ENCODE measurements at places on chromosomes 11 and 22.
A peak's percentile ranks its signal among the peaks of the same experiment; 100 is the strongest.

- no peak for DNase-seq
Measured at GRCh38 chr22:49179886-49180682, 647.6 kb downstream of the BRD1 start.

DNA sequence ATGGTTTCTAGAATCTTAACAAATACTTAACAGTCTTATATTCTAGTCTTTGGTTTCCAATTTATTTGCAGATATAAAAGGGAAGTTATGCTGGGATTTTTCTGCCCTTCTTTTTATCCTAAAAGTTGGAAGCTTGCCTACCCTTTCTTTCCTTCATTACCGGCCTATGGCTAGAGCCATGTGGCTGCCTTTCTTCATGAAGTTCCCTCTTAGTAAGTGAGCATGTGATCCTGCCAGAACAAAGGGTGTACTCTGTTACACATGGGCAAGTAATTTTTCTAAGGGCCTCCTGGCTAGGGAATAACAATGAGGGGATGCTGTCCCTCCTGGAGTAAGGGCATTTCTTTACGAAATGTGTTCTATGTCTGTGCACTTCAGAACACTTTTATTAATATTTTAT, 252.1 kb upstream of the PITPNB start:
- DNase-seq: no peak

GRCh38 chr11:130760515-130761125, 155.7 kb downstream of the SNX19 start:
- DNase-seq: no peak

DNA sequence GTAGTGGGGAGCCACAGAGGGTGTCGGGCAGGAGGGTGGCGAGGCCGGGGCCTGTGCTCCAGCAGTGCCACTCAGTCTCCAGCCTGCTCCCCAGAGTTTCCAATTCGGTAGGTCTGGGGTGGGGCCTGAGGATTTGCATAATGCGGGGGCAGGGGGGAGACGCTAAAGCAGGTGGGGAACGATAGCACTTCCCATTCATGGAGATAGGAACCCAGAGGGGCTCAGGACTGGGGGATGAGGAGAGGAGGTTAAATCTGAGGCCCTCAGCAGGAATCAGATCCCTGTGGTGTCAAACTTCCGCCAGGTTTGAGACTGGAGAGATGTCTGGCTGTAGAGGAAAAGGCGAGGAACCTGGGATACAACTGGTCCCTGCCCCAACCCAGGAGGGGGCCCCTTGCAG, 29.8 kb downstream of the WNT11 start:
- DNase-seq: no peak

GRCh38 chr11:93908689-93909088, 58.3 kb upstream of the VSTM5 start:
- DNase-seq: peak; percentile 88

- no peak for DNase-seq
Measured at GRCh38 chr11:130088919-130089673, 19.4 kb downstream of the APLP2 start.

DNA sequence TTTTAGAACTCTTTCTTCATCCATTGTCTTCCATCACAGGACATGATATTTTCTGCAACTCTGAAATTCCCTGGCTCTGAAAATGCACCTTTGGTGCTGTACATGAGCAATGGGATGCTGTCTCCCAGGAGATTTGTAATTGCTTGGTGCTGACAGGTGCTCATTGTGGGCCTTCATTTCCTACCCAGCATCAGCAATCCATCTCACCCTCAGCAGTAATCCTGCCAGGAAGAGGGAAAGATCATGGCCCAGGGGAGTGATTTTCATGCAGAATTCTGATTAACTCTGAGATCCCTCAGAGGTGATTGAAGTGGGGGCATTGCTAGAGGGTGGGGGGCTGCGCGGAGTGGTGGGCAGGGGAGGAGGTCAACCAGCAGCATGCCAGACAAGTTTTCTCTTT, 651.7 kb downstream of the NELL1 start:
- no peak for DNase-seq

DNA sequence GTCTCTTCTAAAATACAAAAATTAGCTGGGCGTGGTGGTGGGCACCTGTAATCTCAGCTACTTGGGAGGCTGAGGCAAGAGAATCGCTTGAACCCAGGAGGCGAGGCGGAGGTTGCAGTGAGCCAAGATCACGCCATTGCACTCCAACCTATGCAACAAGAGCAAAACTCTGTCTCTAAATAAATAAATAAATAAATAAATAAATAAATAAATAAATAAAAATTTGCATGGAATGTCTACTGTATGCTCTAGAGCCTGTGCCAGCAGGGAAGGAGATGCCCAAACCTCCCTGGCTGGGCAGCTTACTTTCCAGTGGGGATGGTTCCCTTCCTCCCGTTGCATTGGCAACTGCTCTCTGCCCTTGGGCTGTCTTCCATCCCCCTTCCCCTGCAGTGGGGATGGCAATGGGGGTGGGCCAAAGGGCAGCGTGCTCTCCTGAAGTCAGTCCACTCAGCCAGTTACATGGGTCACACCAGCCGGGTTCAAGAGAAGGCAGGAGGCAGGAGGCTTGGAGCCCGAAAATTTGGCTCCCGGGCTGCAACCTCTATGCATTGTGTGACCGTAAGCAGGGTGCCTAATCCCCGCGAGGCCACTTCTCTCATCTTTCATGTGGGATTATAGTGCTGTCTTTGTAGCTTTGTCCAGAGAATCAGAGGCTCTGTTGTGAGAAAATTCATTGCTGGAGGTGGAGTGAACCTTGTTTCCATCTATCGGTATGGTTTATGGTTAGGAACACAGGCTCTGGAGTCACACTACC, 1.4 kb upstream of the LRRC10B start:
- DNase-seq: no peak

- no peak for DNase-seq
Measured at GRCh38 chr11:81870815-81871214, 862.8 kb downstream of the FAM181B start.

DNA sequence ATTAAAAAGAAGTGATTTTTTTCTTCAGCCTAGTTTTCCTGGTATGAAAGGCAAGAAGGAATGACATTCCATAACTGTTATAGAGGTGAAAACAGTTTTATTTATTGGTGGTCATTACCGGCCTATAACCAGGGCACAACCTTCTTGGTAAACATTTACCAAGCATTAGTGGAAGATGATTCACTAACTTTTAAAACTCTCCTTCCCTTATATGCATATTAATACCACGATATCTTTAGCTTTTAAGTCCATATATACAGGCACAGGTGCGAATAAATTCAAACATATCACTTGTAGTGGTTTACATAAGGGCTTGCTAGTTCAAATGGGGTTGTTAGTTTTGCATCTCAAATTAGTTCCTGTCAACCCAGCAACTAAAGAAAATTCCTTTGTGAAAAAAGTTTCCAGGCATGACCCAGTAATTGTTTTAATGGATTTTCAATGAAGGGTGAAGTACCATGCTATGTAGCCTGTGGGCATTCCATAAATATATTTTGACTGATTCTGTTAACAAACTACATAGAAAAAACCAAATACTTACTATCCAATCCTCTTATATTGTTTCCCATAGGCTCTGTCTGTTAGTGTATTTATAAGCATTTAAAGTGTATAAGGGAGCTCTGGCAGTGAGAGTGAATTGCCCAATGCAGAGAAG, 30.6 kb upstream of the ROBO3 start:
- DNase-seq: no peak

DNA sequence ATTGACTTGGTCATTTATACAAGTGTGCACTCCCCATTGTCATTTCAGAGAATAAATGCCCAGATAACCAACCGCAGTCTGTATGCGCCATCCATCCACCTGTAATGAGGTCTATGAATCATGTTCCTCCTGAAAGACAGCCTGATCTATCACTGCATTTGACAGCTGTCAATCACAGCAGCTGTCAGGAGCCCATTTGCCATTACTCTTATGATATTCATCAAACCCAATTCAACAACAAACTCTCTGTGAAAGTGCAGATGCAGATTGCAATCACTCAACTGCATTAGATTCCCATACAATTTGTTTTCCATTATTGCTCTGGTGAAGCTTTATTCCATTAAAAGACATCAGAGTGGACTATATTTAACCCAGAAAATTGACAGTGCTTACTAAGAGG, 586.9 kb upstream of the KIRREL3 start:
- DNase-seq: no peak

DNA sequence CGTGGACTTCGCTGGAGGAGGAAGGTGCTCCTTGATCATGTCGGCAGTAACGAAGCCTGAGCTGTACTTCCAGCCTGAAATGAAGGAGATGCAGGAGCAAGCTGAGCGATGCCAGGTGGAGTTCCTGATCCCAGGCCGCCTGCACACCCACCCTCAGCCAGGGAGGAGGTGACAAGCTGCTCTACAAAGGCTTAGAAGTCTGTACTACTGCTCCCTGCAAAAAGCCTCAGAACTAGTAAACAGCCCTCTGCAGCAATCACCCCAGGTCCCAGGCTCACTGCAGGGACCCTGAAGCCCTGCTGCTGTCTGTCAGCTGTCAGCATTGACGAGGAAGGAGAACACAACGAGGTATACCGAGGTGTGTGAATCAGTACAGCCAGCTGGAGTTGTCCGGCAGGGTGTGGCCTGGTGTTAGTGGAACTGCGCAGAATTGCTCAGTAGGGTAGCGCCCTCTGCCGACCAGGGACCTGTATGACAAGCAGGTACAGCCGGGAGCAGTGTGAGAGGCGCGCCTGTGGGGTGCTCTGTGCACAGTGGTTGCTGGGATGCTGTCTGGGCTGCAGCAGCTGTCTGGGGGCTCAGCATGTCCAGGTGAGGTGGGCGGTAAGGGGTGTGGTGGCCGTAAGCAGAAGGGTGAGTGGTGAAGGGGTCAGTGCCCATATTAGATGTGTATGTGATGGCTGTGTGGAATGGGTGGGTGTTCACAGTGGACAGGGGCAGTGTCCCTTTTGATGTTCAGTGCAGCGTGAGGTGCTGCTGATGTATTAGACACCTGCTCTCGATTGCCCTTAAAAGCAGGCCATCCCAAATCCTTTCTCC, 7.6 kb downstream of the CYB5R2 start:
- no peak for DNase-seq

DNA sequence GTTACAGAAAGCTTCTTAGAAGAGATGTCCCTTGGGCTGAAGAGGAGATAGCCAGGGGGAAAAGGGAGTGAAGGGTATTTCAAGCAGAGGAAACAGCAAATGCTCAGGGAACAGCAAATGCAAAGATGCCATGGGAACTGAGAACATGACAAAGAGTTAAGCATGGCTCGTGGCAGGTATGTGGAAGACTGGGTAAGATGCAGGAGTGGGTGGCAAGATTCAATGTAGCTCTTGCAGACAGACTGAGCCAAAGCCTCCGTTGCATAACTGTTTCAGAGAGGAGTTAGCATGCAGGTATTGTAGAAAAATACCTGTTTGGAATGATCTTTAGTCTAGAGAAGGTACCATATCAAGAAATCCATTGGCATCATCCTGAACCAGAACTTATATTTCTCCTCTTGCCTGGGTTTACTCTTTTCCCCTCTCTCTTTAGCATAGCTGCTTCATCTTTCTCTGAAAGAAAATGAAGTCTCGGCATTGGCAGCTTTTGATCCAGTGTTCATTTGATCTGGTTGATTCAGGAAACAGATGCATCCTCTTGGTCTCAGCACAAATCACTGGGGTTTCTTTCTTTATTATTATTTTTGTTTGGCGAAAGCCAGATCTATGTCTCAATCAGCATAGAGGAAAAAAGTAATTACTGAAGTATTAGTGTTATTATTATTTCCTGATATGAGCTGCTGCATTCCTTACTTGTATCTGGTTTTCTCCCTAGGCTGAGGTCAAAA, 41.7 kb upstream of the NUP160 start:
- no peak for DNase-seq

DNA sequence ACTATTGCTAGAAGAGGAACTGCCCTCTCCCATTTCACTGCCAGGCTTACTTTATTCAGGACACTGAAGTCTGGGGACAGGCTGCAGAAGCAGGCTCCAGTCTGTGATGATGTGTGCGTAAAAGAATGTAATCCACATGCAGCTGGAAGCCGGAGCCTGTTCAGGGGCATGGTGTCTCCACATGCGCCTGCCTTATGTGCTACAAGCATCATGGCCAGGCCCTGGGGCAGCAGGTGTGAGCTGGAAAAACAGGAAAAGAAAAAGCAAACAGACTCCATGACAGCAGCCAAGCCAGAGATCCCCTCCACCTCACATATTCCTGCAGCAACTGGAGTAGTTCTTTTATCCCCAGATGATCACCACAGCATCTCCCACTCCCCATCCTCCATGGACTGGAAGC, 33.4 kb downstream of the ARFGAP2 start:
- DNase-seq: peak; percentile 47

GRCh38 chr11:106012744-106013143, 9.3 kb downstream of the MSANTD4 start:
- peak; percentile 10 for DNase-seq

DNA sequence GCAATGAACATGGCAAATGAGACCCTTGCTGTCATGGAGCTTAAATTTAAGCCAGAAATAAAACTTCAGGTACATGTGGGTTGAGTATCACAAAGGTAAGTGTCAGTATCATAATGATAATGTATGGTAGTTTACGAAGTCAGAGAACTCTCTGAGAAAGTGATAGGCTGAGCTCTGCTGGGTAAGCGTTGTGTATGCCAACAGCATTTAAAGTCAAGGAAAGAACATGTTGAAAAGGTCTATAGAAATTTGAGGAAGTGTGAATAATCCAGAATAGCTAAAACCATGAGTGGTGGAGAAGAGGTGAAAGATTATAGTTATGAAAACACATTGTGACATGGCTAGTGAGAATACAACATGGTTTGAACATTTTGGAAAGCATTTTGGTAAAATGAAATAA, 17.4 kb upstream of the CTSC start:
- no peak for DNase-seq

- DNase-seq: no peak
Measured at GRCh38 chr11:118635642-118636041, 28.2 kb downstream of the PHLDB1 start.

GRCh38 chr22:31526270-31526669, 29.9 kb downstream of the SFI1 start:
- no peak for DNase-seq

- DNase-seq: no peak
Measured at GRCh38 chr11:19089421-19089820, 27.5 kb upstream of the ZDHHC13 start.

DNA sequence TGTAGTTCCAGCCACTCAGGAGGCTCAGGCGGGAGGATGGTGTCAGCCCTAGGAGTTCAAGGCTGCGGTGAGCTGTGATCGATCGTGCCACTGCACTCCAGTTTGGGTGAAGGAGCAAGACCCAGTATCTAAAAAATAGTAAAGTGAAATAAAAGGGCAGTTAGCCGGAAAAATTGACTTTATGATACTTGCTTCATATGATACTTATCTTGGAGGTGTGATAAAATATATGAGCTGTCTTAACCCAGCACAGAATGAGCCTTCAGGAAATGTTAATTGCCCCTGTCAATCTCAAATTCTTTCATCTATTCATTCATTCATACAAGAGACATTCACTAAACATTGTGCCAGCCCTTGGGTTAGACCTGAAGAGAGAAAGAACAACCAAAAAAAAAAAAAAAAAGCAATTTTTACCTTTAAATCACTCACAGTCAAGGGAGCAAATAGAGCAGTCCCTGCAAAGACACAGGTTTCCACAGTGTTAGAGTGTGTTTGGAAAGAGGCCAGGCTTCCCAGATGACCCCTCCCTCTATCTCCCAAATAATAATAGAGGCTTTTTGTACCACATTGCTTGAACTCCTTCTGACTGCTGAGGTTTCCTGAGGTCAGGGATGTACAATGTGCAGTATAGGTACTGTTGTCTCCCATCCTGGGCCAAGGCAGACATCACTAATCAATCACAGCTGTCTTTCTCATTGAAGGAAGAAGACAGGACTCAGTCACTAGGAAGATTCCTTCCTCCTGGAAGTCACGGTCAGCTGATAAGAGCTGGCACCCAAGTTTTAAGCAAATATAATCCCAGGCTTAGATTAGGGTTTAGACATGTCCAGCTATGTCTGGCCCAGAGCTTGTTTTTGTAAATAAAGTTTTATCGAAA, 454.6 kb downstream of the MIAT start:
- no peak for DNase-seq
